ENCODE measurements at places on chromosomes 7 and 10.

DNA sequence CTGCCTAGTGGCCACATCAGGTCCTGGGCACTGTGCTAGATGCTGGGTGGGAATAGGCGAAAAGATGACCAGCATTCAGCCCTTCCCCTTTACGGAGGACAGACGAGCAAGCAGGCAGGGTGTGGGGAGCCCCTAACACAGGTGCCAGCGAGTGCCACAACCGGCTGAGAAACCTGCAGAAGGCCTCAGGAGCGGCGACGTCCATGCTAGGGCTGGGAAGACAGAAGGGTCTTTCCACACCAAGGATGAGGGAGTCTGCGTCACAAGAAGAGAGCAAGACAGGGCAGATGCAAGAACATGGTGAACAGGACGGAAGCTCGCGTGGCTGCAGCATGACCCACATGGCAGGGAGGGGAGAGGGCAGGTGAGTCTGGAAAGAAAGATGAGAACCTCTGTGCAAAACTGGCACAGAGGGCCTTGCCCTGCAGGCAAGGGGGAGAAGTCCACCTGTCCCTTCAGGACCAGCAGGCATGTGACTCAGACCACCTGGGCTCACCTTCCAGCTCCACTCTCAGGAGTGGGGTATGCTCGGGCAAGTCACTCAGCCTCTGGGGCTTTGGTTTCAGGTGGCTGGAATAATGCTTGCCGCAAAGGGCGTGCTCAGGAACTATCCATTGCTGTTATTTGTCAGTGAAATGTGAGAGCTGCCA, 36.6 kb downstream of the KCNH2 start:
- no peak for DNase-seq

- DNase-seq, result peak; percentile 89
Observed at GRCh38 chr7:27527348-27527714, 135.4 kb downstream of the HIBADH start.

GRCh38 chr7:38229386-38229785, 44.0 kb downstream of the TARP start:
- DNase-seq, result peak; percentile 89

- no peak for DNase-seq
Observed at GRCh38 chr10:71392292-71392691, 4.4 kb upstream of the CDH23 start.

- DNase-seq, result no peak
Observed at GRCh38 chr10:116002735-116003134, 270.3 kb downstream of the GFRA1 start.

DNA sequence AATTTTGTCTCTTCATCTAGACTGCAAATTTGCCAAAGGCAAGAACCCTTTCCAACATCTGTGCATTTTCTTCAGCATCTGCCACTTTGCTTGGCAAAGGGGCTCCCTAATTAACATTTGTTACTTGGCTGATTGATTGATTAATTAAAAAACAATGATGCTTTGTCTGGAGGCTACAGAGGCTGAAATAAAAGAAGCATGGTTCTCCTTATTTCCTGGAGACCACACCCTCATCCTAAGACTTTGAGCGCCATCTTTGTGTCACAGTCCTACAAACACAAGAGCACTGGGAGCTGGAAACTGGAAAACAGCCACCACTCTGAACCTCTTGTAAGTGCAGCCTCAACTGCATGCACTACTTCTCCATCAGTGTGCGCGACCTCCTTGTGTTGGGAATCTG, 189.2 kb downstream of the C7orf25 start:
- no peak for DNase-seq

GRCh38 chr7:36388423-36388822, 1.2 kb upstream of the ANLN start:
- no peak for DNase-seq

DNA sequence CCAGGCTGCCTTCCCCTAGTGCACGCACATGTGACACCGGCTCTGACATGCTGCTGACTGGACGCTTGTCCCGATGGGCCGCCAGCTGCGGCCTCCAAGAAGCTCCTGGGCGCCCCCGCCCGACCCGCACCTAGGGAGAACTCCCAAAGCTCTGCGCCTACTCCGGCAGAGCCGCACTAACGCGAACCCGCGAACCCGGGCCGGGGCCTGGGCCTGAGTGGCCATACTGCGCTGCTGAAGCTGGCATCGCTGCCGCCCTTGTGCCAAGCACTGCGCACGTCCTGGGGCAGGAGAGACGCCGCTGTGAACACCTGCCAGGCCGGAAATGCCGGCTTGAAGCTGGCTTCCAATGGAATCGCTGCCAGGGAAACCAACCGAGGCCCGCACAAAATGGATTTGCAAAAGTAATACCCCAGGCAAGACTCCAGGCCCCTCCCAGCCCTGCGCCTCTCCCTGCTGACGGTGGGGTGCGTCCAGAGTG, 85.1 kb downstream of the WASHC2A start:
- DNase-seq, result no peak

GRCh38 chr10:118977022-118977599, 52.4 kb upstream of the NANOS1 start:
- DNase-seq, result no peak

DNA sequence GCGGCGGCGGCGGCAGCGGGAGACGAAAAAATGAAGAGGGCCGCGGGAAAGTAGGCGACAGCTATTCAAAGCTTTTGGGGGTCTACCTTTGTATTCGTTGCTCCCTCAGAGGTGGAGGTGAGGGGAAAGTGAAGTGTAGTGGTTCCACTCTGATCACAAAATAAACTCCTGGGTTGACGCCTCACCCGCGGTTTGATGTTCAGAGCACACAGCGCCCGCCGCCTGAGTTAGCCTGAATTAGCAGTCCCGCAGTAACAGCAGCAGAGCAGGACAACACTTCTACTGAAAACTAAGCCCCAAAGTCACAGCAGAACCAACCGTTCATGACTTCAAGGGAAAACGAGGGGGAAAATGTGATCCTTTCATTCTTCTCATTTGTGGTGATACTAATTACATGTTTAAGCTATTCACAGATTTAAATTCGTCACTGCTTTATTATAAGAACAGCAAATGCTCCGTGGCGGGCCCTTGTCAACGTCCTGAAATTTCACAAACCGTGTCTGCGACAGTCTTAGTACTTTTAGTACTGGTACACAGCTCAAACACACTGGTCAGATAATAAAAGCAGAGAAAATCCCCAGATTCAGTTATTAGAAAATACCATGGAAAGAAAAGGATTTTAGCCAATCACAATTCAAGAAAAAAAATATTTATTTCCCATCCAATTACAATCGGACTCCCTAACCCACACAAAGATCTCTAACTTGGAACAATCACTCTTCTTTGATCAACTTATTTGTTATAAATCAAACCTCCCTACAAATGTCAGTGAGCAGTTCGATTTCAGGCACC, 563 bp upstream of the JMJD1C start:
- DNase-seq, result peak; percentile 61

DNA sequence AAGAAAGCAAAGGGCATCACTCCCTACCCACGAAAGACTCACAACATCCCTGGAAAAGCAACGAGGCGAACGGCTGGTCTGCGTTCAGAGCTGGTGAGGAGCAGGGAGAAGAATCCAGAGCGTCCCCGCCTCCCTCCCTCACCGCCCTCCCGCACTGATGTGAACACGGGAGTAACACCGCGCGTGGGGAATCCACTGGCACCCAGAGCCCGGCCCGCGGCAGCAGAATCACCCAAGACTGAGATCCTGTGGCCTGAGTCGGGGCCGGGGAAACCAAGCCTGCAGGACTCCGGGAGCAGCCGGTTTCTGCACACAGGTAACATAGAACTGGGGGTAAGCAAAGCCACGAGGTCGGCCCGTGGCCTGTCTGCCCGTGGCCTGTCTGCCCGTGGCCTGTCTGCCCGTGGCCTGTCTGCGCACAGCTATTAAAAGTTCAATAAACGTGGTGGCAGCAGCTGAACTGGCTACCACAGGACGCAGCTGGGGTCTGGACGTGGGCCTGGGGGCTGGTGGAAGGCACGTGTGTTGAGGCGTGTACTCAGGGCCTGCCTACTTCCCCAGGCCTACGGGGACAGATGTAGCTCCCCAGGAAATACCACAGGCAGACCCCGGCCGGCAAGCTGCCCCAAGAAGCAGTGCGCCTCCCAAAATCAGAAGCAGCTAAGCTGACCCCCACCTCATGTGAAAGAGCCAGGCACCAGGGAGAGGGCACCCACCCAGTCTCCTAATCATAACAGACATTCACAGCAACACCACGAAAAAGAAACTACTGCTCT, 23.0 kb downstream of the DIP2C start:
- no peak for DNase-seq
